ENCODE measurements at places on chromosomes 13 and 19.

- DNase-seq: no peak
Measured at GRCh38 chr13:19074519-19074918, 107.1 kb downstream of the TUBA3C start.

GRCh38 chr13:40485611-40486517 is 180.6 kb downstream of the FOXO1 start:
- DNase-seq: no peak

DNA sequence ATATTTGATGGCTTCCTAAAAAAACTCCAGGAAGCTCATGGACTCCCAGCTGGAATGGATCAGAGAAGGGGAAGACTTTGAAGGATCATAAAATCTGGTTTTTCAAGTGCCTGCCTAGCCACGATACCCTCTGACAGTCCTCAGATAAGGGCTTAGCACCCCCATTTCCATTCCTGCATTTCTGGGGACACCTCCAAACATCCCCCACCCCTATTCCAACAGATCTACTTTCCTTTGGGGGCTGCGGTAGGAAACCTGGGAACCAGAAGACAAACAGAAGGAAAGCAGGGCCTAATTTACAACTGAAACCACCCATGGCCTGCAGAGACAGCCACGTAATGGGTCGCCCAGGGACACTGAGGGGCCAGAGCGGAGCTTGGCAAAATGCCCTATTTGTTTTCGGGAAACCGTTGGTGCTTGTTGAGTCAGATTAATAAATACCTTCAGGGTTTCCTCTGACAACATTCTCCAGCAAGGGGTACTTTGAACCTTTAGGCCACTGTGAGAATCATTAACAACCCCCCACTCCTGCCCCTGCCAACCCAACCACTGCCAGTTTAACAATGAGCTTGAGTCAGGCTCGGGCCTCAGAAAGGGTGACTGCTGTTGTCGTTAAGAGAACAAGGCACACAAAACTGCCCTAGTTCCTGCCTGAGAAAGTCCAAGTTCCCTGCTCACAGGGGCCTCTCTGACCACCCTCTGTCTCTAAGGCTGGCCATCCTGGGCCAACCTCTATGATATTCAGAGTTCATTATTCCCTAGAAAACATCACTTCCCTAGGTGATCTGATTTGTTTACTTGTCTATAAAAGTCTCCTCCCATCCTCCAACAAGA is 23.5 kb downstream of the RHPN2 start:
- DNase-seq: peak; percentile 30

- no peak for DNase-seq
Measured at GRCh38 chr13:28199089-28199488, 60.7 kb downstream of the PAN3 start.

- DNase-seq: no peak
Measured at GRCh38 chr13:114164681-114165429, 14.2 kb upstream of the CFAP97D2 start.

- no peak for DNase-seq
Measured at GRCh38 chr19:22622901-22623840, 11.0 kb upstream of the ZNF492 start.

- peak; percentile 74 for DNase-seq
Measured at GRCh38 chr13:89375839-89376238, 1704.7 kb downstream of the SLITRK5 start.

DNA sequence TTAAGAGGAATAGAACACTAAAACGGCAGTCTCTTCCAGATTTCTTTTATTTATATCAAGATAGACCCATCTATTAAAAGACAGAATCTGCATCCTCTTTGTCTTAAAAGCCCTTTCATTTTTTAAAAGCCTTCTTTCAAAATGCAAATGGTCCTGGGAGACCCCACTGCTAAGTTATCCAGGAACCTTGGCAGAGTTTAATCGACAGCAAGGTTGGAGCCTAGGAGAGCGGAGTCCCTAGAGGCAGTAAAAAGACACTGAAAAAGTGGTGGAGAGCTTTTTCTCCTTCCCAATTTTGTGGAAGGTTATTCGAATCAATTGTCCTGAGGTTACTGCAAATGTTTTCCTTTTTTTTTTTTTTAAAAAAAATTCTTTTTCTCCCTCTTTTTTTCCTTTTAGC is 294.7 kb downstream of the NALCN start:
- no peak for DNase-seq

DNA sequence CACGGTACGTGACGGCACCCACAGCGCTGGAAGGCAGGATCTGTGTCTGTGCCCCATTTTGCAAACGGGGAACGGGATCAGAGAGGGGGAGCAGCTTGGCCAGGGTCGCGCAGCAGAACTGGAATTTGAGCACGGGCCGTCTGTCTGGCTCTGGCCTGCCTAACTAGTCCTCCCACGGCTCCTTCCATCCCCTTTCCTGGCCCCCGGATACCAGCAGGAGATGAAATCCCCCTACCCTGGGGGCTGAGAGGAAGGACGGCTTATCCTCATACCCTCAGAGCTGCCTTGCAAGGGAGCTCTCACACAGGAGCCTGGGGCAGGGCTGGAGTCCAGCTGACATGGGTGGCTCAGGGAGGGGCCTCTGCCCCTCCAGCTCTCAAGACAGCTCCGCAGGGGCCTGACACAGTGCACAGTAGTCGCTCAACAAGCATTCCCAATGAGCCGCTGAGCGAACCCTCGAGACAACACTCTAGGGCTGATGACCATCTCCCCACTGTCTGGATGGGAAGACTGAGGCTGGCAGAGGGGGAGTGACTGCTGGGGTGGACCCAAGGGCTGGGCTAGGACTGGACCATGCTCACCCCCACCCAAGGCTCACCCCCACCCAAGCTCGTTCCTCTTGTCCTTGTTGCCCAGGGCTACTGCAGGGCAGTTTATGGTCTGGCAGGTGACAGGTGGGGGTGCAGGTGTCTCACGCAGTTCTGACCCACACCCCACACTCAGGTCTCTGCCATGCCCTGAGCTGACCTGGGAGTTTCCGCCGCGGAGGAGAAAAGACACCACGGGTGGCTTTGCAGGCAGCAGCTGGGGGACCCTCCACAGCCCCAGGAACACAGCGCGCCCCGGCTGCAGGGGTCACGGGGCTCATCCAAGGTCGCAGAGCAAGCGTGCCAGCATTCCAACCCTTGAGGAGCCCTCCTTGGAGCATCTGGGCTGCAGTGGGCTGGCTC is 4.0 kb downstream of the ZBTB7A start:
- DNase-seq: no peak

GRCh38 chr13:27822258-27822872 is 30.1 kb downstream of the GSX1 start:
- DNase-seq: no peak

DNA sequence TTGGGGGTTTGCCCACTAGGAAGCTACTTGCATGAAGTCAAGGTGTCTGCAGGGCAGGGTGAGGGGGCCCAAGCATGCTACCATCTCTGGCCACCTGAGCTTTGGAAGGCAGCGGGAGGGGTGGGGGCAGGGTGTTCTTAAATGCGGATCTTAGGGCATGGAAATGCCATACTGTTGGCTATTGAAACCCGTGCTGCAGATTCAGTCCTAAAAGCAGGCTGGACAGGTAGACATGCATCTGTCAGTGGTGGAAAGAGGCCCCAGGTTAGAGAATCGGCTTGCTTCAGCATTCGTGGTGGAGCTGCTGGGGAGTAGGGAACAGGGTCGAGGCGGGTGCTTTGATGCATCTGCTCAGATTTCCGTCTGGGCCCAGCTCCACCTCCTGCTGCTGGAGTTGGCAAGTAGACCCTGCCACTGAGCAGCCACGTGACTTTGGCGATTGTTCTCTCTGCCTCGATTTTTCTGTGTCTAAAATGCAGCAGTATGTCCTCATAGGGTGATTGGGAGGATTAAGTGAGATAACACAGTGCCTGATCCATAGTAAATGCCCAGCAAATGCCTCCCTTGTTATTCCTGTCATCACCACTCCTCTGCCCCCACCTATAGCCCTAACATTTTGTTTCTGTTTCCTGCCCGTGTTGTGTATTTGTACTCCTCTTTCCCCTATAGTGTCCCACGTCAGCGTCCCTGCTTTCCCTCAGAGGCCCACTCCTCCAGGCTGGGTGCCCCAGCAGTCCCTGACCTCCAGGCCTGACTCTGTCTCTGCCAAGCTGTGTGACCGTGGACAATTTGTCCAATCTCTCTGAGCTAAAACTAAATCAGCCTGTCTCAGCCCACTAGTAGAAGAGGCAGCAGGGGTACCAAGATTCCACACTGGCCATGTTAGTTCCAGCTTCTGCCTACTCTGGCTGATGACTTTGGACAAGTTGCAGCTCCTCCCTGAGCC is 5.8 kb downstream of the PPP1R37 start:
- no peak for DNase-seq
